Mesothelial cell of epicardium (in vitro differentiated cells): ENCODE measurements at places on chromosomes 4 and X. TPM values are rescaled to one million over a fixed set of nuclear protein-coding genes. Genes with fewer than 3 reads are reported as not detected.

The BBS7 gene
- 19.8 to 21.2 TPM (median 20.0 TPM) in 3 replicates for total RNA-seq

The PRRG3 gene
- 1.9 to 2.5 TPM (median 2.3 TPM) in 3 replicates for total RNA-seq

The ATG4A gene
- total RNA-seq: 7.9 to 9.9 TPM (median 8.9 TPM) in 3 replicates

The RHOH gene
- 0.25 to 0.40 TPM (median 0.29 TPM) in 3 replicates for total RNA-seq

The NUDT10 gene
- 5.7 to 5.9 TPM (median 5.8 TPM) in 3 replicates for total RNA-seq

The HERC5 gene
- 6.3 to 7.0 TPM (median 6.6 TPM) in 3 replicates for total RNA-seq

The SH2D1A gene
- not detected in 3 replicates for total RNA-seq

The MED14 gene
- total RNA-seq: 41.6 to 46.8 TPM (median 42.0 TPM) in 3 replicates

The ASMT gene
- 0.45 to 0.54 TPM (median 0.51 TPM) in 3 replicates for total RNA-seq

The FAM47E gene
- 1.2 to 2.6 TPM (median 2.3 TPM) in 3 replicates for total RNA-seq

The MAGEC3 gene
- total RNA-seq: 0.16 to 0.38 TPM (median 0.18 TPM) in 3 replicates

The SSX4B gene
- not detected in 3 replicates for total RNA-seq

The MAGEB10 gene
- total RNA-seq: not detected in 3 replicates

The RNF150 gene
- 38.5 to 40.7 TPM (median 40.1 TPM) in 3 replicates for total RNA-seq

The SPATA18 gene
- total RNA-seq: 10.0 to 11.1 TPM (median 10.8 TPM) in 3 replicates

The CLIC2 gene
- 0.54 to 2.1 TPM (median 0.97 TPM) in 3 replicates for total RNA-seq

The CFAP97 gene
- 28.2 to 30.2 TPM (median 29.2 TPM) in 3 replicates for total RNA-seq

The EFHC2 gene
- 1.5 to 2.4 TPM (median 2.0 TPM) in 3 replicates for total RNA-seq

The MAGEA1 gene
- not detected in 3 replicates for total RNA-seq

The GRID2 gene
- 3.1 to 3.6 TPM (median 3.2 TPM) in 3 replicates for total RNA-seq

The CPLX1 gene
- total RNA-seq: 4.5 to 4.7 TPM (median 4.6 TPM) in 3 replicates

The GABRE gene
- 190 to 220 TPM (median 202 TPM) in 3 replicates for total RNA-seq

The CHRDL1 gene
- total RNA-seq: 6.3 to 6.9 TPM (median 6.6 TPM) in 3 replicates

The TRMT10A gene
- total RNA-seq: 4.5 to 5.5 TPM (median 5.1 TPM) in 3 replicates

The CITED1 gene
- 1.4 to 2.8 TPM (median 1.6 TPM) in 3 replicates for total RNA-seq

The RAB41 gene
- not detected in 3 replicates for total RNA-seq

The NPY5R gene
- total RNA-seq: not detected in 3 replicates

The GDPD2 gene
- total RNA-seq: 0.29 to 0.36 TPM (median 0.31 TPM) in 3 replicates

The BEX5 gene
- total RNA-seq: 0.36 TPM in 1 of 3 replicates, not detected in the others

The ANXA10 gene
- not detected in 3 replicates for total RNA-seq

The AKAP4 gene
- not detected in 3 replicates for total RNA-seq

The MAOB gene
- total RNA-seq: 0.44 to 0.65 TPM (median 0.57 TPM) in 3 replicates

The POLA1 gene
- total RNA-seq: 30.4 to 33.5 TPM (median 31.6 TPM) in 3 replicates

The FGFR3 gene
- 30.9 to 37.6 TPM (median 32.9 TPM) in 3 replicates for total RNA-seq

The IRAK1 gene
- total RNA-seq: 64.9 to 73.4 TPM (median 69.1 TPM) in 3 replicates

The FABP2 gene
- total RNA-seq: not detected in 3 replicates

The SLC25A6 gene
- 453 to 469 TPM (median 460 TPM) in 3 replicates for total RNA-seq

The TENM3 gene
- total RNA-seq: 104 to 107 TPM (median 106 TPM) in 3 replicates

The ASB9 gene
- total RNA-seq: 1.3 to 2.1 TPM (median 1.3 TPM) in 3 replicates

The HTRA3 gene
- 25.6 to 27.9 TPM (median 26.2 TPM) in 3 replicates for total RNA-seq

The VSIG4 gene
- not detected in 3 replicates for total RNA-seq

The SPANXA1 gene
- not detected in 3 replicates for total RNA-seq

The GBA3 gene
- not detected in 3 replicates for total RNA-seq

The GAGE12H gene
- not detected in 3 replicates for total RNA-seq

The TLR2 gene
- 2.4 to 3.0 TPM (median 2.9 TPM) in 3 replicates for total RNA-seq

The GPR119 gene
- total RNA-seq: not detected in 3 replicates

The VBP1 gene
- total RNA-seq: 31.2 to 35.2 TPM (median 32.2 TPM) in 3 replicates

The PROM1 gene
- total RNA-seq: 11.6 to 13.7 TPM (median 12.4 TPM) in 3 replicates
